ENCODE measurements at places on chromosomes 12 and 14. TPM values are rescaled to one million over a fixed set of nuclear protein-coding genes. Genes with fewer than 3 reads are reported as not detected.
A peak's percentile ranks its signal among the peaks of the same experiment; 100 is the strongest.

The BDKRB1 gene
- total RNA-seq, result not detected

The ARHGEF40 gene
- 0.81 TPM for total RNA-seq

The PMCH gene
- total RNA-seq, result not detected

The OR4M1 gene
- total RNA-seq, result not detected

The AVPR1A gene
- not detected for total RNA-seq

The KRT80 gene
- total RNA-seq, result not detected

The C12orf54 gene
- total RNA-seq, result not detected

The TCL1B gene
- not detected for total RNA-seq

The MYG1 gene
- 49.2 TPM for total RNA-seq

The LTB4R2 gene
- total RNA-seq, result 25.2 TPM

DNA sequence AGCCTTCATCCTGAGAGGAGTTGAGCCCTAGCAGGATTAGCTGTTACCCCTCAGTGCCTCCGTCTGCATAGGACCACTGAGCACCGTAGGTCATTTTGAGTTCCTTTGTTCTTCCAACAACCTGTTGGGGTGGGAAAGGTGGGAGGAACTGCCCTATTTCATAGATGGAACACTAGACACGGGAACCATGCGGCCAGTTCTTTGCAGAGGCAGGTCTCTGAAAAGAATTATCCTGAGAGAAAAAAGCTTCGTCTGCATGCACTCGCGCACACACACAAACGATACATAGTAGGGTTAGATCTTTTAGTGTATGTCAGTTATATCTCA, 28.5 kb downstream of the TRAFD1 start:
- no peaks in the 10 kb centered on the region for H3K27me3 ChIP-seq
- DNase-seq, result no peak
- H3K4me1 ChIP-seq, result peaks cover 8% of the 10 kb centered on the region
- H3K36me3 ChIP-seq, result peaks cover 5% of the 10 kb centered on the region
- H3K27ac ChIP-seq, result no peak overlapping the region
- no peak overlapping the region for H3K4me3 ChIP-seq

- H3K27me3 ChIP-seq, result no peaks in the 10 kb centered on the region
- peak; percentile 74 for DNase-seq
- H3K27ac ChIP-seq, result peak overlapping the region; percentile 96
These were observed 1.8 kb upstream of the RHOF start for GRCh38 chr12:121795034-121795968.

- H3K27ac ChIP-seq, result no peak overlapping the region
- no peaks in the 10 kb centered on the region for H3K4me1 ChIP-seq
- H3K36me3 ChIP-seq, result no peaks in the 10 kb centered on the region
- H3K4me3 ChIP-seq, result no peak overlapping the region
- DNase-seq, result no peak
These were observed 69.5 kb downstream of the NKX2-1 start for GRCh38 chr14:36450550-36450949.

DNA sequence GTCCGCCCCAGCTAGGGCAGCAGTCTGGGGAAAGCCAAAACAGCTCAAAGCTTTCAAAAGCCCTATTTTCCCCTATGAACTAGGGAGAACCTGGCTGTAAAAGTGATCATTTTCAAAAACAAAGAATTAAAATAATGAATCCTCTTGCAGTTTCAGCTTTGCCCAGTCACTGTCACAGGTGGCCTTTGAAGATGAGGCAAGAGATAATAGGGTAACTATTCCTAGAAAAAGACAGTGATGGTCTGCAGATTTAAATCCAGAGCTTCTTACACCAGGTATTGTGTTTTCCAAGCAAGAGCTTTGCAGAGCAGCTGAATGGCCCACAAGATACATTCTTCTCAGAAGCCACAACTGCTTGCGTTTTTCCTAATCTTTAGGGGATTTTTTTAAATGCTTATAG, 80.2 kb upstream of the NUDT4 start:
- H3K27me3 ChIP-seq, result no peaks in the 10 kb centered on the region
- H3K36me3 ChIP-seq, result no peaks in the 10 kb centered on the region
- H3K4me3 ChIP-seq, result no peak overlapping the region
- H3K27ac ChIP-seq, result no peak overlapping the region

- H3K4me3 ChIP-seq, result no peak overlapping the region
- H3K4me1 ChIP-seq, result no peaks in the 10 kb centered on the region
These were observed 322.1 kb downstream of the RGS6 start for GRCh38 chr14:72254202-72254936.

- H3K36me3 ChIP-seq, result no peaks in the 10 kb centered on the region
- no peak for DNase-seq
- H3K4me3 ChIP-seq, result no peak overlapping the region
- no peak overlapping the region for H3K27ac ChIP-seq
These were observed 133.4 kb downstream of the DICER1 start for GRCh38 chr14:95023886-95024285.

DNA sequence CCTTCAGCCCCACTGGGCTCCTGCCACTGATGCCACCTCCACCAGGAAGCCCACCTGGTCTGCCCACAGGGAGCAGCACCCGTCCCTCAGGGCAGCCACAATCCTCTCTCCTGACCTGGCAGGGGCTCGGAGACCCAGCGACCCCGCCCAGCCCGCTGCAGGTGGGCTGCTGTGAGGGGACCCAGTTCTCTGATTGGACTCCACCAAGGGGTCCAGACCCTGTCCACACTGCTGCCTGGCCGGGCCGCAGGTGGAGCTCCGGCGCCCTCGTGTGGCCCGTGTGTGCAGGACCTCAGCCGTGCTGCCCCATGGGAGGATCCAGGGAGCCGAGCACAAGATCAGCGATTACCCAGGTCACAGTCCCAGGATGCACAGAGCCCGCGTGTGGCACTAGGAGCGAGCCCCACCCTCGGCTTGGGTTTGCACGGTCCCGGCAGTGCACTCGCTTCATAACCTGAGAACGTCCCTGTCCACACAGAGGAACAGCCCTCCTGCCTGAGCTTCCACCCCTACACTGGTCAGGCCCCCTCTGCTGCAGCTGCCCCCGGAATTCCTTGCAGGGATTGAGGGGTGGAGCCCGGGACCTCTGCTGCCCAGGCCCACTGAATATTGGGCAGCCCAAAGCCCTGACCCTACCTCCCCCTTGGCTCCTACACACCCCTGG, 35.4 kb upstream of the TMEM179 start:
- H3K27ac ChIP-seq, result no peak overlapping the region
- H3K36me3 ChIP-seq, result no peaks in the 10 kb centered on the region
- no peaks in the 10 kb centered on the region for H3K4me1 ChIP-seq

DNA sequence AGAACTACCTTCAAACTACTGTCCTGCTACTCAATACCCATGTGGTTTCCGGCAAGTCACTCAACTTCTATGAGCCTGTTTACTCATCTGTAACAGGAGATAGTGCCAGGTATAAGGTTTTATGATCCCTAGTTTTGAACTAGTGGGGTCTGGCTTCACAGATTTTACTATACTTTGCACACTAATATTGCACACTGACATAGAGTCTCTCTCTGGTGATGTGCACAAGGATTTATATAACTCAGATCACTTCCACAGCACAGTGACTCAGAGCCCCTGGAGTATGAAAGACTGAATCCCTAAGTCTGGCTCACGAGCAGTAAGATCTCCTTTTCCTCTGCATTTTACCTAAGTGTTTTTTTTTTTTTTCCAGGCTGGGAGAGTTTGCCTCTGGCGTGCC, 69.7 kb upstream of the SLC38A2 start:
- no peaks in the 10 kb centered on the region for H3K36me3 ChIP-seq
- no peak for DNase-seq
- no peaks in the 10 kb centered on the region for H3K27me3 ChIP-seq
- no peaks in the 10 kb centered on the region for H3K4me1 ChIP-seq
- H3K27ac ChIP-seq, result no peak overlapping the region

GRCh38 chr14:99812096-99812750, 19.0 kb downstream of the EML1 start:
- no peaks in the 10 kb centered on the region for H3K4me1 ChIP-seq
- no peaks in the 10 kb centered on the region for H3K27me3 ChIP-seq
- no peak for DNase-seq
- no peaks in the 10 kb centered on the region for H3K36me3 ChIP-seq
- H3K4me3 ChIP-seq, result no peak overlapping the region

GRCh38 chr14:55650992-55651391, 71.0 kb downstream of the KTN1 start:
- H3K4me1 ChIP-seq, result no peaks in the 10 kb centered on the region
- no peak overlapping the region for H3K27ac ChIP-seq
- DNase-seq, result no peak
- H3K27me3 ChIP-seq, result no peaks in the 10 kb centered on the region
- H3K36me3 ChIP-seq, result peaks cover 53% of the 10 kb centered on the region

GRCh38 chr12:114673169-114673833, 10.7 kb downstream of the TBX3 start:
- no peaks in the 10 kb centered on the region for H3K4me1 ChIP-seq
- H3K36me3 ChIP-seq, result no peaks in the 10 kb centered on the region
- no peak overlapping the region for H3K27ac ChIP-seq
- H3K4me3 ChIP-seq, result no peak overlapping the region

GRCh38 chr14:61503167-61503801, 181.9 kb downstream of the PRKCH start:
- peak overlapping the region; percentile 25 for H3K4me3 ChIP-seq
- peaks cover 85% of the 10 kb centered on the region for H3K4me1 ChIP-seq
- H3K27ac ChIP-seq, result peak overlapping the region; percentile 78
- peaks cover 9% of the 10 kb centered on the region for H3K36me3 ChIP-seq
- DNase-seq, result peak; percentile 83

- H3K27ac ChIP-seq, result no peak overlapping the region
- H3K27me3 ChIP-seq, result no peaks in the 10 kb centered on the region
- DNase-seq, result no peak
- no peaks in the 10 kb centered on the region for H3K4me1 ChIP-seq
These were observed 241.2 kb upstream of the G2E3 start for GRCh38 chr14:30317729-30318128.

- H3K4me3 ChIP-seq, result no peak overlapping the region
- H3K4me1 ChIP-seq, result no peaks in the 10 kb centered on the region
- no peak for DNase-seq
- no peak overlapping the region for H3K27ac ChIP-seq
- H3K36me3 ChIP-seq, result no peaks in the 10 kb centered on the region
These were observed 27.5 kb downstream of the A2ML1 start for GRCh38 chr12:8849876-8850275.

GRCh38 chr12:5575232-5575631, 143.3 kb downstream of the NTF3 start:
- H3K4me1 ChIP-seq, result no peaks in the 10 kb centered on the region
- no peaks in the 10 kb centered on the region for H3K27me3 ChIP-seq
- no peak overlapping the region for H3K4me3 ChIP-seq
- H3K27ac ChIP-seq, result no peak overlapping the region
- H3K36me3 ChIP-seq, result no peaks in the 10 kb centered on the region

DNA sequence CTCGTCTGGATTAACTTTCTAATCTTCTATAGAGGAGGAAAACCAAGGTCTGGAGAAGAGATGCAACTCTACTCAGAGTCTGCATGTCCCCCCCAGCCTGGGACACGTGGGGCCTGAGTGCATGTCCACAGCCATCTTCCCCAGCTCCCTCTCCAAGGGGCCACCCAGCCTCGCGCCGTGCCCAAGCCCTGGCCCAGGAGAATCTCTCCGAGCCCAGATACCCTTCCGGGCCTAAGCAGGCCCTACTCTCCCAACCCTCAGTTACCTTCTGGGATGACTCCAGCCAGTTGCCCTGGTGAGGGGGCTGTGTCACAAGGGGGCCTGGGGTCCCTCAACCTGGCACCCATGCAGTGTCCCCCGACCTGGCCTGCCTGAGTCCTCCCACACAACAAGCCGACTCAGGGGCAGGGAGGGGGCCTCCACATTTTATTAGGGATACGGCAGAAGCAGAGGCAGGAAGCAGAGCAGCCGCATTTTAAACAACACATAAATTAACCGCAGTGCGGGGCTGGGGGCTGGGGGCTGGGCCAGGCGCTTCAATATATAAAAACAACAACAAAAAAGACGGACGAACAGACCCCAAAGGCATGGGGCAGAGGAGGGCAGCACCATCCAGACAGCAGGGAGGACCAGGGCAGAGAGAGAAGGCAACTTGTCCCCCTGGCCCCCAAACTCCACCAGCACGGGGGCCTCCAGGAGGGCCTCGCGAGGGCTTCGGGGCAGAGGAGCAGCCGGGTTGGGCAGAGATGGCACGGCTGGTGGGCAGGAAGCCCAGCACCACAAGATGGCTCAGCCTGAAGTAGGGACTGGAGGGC, 37.3 kb downstream of the NCKAP5L start:
- H3K36me3 ChIP-seq, result no peaks in the 10 kb centered on the region
- H3K27ac ChIP-seq, result no peak overlapping the region
- DNase-seq, result no peak

DNA sequence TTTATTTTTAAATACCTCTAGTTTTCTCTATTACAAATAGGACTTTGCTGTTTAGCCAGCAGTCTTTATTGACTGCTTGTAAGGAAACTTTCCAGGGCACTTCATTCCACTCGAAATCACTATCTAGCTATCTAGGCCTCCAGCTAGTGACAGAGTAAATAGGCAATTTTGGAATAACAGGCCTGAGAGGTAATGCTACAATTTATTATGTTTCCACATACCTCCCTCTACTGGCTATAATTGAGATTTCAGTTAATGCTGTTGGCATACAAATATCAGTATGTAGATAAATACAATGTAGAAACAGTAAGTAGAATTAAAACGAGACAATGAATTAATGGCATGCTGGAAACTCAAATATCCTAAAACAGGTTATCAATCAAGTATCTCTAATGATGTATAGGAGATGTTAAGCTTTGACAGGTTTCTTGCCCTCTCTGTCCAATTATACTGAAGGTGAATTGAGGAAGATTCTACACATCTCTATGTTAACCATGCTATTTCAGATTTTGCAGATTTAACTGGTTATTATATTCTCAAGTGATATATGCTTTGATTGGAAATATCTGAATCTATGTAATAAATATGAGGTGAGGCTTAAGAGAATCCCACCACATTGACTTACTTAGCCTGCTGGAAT, 7.2 kb downstream of the DTD2 start:
- H3K27ac ChIP-seq, result no peak overlapping the region
- DNase-seq, result peak; percentile 13
- no peaks in the 10 kb centered on the region for H3K36me3 ChIP-seq
- no peaks in the 10 kb centered on the region for H3K4me1 ChIP-seq

DNA sequence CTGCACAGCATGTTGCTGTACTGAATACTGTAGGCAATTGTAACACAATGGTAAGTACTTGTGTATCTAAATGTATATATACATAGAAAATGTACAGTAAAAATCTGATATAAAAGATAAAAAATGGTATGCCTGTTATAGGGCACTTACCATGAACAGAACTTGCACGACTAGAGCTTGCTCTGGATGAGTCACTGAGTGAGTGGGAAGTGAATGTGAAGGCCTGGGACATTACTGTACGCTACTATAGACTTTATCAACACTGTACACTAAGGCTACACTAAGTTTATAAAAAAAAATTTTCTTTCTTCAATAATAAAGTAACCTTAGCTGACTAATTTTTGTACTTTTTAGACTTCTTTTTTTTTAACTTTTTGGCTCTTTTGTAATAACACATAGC, 24.2 kb upstream of the NEDD1 start:
- no peaks in the 10 kb centered on the region for H3K4me1 ChIP-seq
- no peaks in the 10 kb centered on the region for H3K27me3 ChIP-seq
- DNase-seq, result no peak
- H3K27ac ChIP-seq, result no peak overlapping the region

- H3K36me3 ChIP-seq, result no peaks in the 10 kb centered on the region
- H3K27me3 ChIP-seq, result no peaks in the 10 kb centered on the region
- H3K4me1 ChIP-seq, result peaks cover 71% of the 10 kb centered on the region
- H3K4me3 ChIP-seq, result no peak overlapping the region
- peak overlapping the region; percentile 59 for H3K27ac ChIP-seq
These were observed 65.5 kb downstream of the FBXO34 start for GRCh38 chr14:55336691-55337090.
